ENCODE measurements at places on chromosomes 5 and 9.

DNA sequence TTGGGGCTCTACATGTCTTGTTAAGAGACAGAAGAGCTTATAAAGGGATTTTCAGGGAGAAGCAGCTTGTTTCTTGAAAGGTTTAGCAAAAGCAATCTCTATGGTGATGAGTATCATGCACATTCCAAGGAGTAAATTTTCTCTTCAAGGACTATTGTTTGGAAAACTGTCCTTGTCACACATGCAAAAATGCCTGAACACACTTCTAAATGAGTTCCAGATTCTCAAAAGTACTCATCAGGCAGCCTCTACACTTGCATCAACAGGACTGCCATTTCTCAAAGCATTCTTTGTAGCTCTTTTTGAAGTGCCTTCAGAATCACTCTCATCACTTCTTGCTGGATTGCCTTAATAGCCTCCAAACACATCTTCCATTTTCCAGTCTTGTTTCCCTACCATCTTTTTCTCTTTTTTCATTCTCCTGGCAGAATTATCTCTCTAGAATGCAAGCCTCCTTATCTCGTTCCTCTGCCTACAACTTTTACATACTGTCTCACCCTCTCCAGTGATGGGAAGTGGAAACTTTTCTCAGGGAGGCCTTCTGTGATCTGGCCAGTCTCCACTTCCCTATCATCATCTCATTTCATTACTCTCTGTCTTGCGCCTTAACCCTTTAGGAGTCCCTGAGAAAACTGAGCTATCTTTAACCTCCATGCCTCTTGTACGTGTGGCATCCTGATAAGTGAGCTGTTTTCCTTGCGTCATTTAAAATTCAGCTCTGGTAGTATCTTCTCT lies 631.5 kb upstream of the TLE4 start:
- DNase-seq, result no peak

- DNase-seq, result no peak
These were observed 18.6 kb downstream of the CETN3 start for GRCh38 chr5:90390928-90391327.

- DNase-seq, result no peak
These were observed 622.1 kb downstream of the MAT2B start for GRCh38 chr5:164127527-164127926.

GRCh38 chr5:176854164-176854563 lies 43.8 kb downstream of the UNC5A start:
- no peak for DNase-seq

DNA sequence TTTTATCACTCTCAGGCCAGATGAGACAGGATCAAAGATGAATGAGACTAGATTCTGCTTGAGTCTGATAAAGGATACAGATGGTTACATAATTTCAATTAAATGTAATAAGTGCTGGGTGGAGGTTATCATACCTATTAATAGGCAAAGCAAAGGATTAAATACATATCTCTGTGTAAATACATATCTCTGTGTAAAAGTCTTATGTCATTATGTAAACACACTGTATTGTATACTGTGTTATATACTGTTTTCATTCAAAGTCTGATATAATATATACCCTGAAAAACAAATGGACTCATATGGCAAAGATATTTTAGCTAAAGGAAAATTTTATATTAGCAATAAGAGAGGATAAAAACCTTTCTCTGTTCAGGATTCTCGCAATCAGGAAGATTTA lies 605.8 kb upstream of the PTGER4 start:
- DNase-seq, result no peak

- no peak for DNase-seq
These were observed 107.6 kb upstream of the COL5A1 start for GRCh38 chr9:134533850-134534588.

GRCh38 chr9:71901695-71902597 lies 9.0 kb downstream of the ABHD17B start:
- DNase-seq, result no peak

DNA sequence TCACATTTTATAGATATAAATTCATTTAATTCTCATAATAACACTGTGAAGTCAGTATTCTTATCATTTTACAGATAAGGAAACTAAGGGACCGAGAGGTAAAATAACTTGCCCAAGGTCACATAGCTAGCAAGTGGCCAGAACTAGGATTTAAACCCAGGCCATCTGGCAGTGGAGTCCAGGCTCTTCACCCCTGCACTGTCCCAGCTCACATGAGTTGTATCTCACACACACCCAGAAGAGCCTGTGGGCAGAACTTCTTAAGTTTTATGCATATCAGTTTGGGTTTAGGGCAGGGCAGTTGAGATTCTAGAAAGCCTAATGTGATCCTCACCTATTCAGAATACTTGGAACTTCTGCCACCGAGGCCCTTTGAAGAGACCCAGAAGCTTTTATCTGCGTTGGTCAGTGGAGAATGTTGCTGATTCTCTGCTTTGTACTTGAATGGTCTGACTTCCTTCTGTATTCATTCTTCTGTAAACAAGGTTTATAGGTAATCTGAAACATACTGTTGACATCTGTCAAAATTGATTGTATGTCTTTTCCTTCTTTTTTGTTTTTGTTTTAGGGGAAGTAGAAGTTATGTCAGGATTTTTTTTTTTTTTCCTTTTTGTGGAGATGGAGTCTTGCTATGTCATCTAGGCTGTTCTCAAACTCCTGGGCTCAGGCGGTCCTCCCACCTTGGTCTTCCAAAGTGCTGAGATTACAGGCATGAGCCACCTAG lies 75.8 kb downstream of the KIAA1958 start:
- DNase-seq, result no peak

DNA sequence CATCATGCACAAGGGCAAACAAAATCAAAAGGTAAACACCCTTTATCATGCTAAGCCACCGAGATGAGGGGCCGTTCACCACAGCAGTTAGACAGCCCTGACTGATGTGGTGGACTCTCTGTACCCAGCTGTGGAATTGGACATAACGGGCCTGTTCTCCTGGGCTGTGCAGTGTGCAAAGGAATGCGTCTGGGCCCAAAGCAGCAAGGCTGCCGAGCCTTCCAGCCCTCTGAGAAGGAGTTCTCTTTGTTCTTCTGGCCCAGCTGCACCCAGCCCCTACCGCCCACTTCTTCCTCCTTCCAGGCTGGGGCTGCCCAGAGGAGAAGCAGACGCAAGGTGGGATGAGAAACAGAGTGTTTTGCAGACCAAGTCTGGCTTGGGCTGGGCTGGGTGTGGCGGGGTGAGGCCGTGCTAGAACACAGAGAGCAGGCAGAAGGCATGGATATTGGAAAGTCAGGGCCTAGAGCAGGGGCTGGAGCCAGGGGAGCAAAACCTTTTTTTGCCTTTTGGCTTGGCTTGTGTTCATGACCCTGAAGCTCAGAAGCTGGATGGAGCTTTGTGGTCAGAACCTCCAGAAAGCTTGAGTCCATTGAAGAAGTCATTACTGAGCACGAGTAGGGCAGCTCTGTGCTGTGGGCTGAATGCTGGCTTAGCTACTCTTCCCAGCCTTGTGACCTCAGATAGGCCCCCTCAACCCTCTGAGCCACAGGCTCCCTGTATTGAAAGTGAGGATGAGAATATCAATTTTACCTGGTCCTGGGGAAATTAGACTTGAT lies 49.8 kb upstream of the SH3PXD2B start:
- no peak for DNase-seq

DNA sequence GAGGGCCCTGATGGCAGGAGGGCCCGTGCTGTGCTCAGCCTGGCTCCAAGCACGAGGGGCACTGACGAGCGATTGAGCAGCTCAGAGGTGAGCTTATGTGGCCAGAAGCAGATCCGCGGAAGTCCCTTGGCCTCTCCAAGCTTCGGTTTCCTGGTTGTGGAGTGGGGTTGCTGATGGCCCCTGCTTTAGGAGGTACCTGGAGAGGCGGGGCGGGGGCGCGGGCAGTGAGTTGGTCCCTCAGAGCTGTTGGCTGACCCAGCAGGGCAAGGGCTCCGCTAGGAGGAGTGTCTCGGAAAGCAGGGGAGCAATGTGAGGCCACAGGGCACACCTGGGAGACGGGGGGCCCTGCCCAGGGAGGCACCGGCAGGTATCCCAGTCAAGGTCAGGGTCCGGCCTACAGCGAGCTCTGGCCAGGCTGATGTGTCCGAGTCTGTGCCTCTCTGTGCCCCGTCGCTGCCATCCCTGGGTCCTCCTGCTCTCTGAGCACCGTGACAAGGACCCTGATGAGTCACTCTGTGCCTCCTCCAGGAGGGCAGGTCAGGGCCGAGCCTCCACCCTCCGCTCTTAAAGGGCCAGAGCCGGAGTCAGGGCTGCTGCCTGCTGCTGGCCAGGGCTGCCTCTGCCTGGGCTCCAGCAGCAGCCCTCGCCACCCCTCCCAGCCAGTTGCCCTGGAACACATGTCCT lies 14.8 kb downstream of the NCS1 start:
- no peak for DNase-seq

DNA sequence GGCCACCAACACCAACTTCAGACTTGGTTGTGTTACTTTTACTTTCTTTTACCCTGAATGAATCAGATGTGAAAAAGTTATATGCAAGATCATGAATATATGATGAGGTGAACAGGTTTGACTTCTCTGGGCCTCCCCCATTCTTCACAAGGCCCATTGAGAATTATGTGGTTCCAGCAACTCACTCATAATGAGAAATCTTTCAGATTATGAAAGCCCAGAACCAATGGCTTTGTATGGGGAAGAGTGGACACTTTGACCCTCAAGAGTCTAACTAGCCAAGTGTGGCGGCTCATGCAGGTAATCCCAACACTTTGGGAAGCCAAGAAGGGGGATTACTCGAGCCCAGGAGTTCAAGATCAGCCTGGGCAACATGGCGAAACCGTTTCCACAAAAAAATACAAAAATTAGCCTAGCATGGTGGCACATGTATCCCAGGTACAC lies 16.1 kb upstream of the LNPEP start:
- DNase-seq, result no peak

- no peak for DNase-seq
These were observed 25.0 kb upstream of the HMCN2 start for GRCh38 chr9:130240410-130241197.

DNA sequence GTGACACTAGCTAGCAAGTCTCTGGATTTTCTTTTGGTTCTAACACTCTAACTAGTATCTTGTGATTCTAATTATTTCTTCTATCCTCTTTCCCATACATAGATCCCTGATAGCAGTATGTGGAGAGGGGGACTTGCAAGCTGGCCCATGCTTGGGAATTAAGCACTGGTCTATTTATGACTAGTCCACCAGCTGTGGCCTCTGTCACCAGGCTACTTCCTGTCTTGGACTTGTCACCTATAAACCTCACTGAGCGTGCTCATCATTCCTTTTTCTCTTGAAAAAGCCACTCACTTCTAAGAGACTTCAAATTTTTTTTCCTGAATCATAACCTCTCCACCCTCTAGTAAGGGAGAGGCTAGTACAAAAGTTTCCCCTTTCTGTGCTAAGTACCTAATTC lies 32.3 kb upstream of the MAMDC2 start:
- DNase-seq, result no peak

- no peak for DNase-seq
These were observed 1.6 kb upstream of the SMIM15 start for GRCh38 chr5:61163905-61164304.

GRCh38 chr5:138981586-138981985 lies 106.5 kb upstream of the LRRTM2 start:
- DNase-seq, result no peak

GRCh38 chr5:88870285-88870684 lies 12.7 kb downstream of the MEF2C start:
- DNase-seq, result no peak
